Naive thymus-derived CD8-positive, alpha-beta T cell (primary cell): ENCODE measurements at places on chromosomes 12 and 14.

- DNase-seq: no peak
These were observed 343.4 kb upstream of the LMO3 start for GRCh38 chr12:16949371-16949770.

- no peak for DNase-seq
These were observed 44.6 kb downstream of the CEP83 start for GRCh38 chr12:94415066-94415465.

GRCh38 chr14:75547552-75548250 is 25.4 kb downstream of the BATF start:
- no peak for DNase-seq

DNA sequence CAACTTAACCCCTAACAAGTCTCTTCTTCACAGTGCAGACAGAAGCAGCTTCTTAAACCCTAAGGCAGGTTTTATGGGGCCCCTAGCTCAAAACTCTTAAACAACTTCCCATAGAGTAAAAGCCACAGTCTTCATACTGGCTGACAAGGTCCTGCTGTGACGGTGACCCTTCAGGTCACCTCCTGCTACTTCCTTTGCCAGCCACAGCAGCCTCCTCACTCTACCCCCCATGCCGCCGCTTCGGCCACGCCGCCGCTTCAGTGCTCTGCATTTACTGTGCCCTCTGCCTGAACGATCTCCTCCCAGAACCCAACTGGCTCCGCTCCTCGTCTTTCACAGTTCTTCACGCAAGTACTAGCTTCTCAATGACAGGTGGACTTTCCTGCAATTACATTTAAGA is 45.5 kb downstream of the ACADS start:
- DNase-seq: no peak

DNA sequence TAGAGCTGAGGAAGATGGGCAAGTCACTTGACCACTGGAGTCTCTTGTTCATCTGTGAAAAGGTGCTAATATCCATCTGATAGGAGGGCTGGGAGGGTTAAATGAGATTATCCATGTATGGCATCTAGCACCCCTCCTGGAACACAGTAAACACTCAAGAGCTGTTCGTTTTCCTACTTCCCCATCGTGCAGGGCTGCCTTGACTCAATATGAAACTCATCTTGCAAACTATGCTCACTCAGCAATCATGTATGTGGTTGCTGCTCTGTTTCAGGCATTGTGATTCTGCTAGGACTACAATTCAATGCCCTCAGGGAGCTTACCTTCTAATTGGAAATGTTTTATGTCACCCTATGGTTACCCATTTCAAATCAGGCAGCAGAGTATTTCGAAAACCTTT is 395.6 kb downstream of the BCAT1 start:
- no peak for DNase-seq

GRCh38 chr14:75150150-75150549 is 23.3 kb upstream of the NEK9 start:
- DNase-seq: no peak

DNA sequence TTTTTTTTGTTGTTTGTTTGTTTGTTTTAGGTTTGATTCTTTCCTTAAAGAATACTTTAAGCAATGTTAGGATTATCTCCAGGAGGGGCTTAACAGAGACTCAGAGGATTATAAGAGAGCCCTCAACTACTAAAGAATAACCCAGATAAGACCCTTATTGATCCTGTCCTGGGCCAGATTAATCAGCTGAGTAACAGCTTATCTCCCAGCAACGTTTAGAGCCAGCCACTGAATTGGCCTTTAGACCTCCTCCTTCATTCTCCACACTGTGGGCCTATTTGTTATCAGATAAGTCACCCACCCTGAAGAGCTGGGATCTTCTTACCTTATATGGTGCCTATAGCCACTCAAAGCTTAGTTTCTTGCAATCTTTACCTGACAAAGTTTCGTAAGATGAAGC is 71.1 kb downstream of the FIGNL2 start:
- DNase-seq: no peak

DNA sequence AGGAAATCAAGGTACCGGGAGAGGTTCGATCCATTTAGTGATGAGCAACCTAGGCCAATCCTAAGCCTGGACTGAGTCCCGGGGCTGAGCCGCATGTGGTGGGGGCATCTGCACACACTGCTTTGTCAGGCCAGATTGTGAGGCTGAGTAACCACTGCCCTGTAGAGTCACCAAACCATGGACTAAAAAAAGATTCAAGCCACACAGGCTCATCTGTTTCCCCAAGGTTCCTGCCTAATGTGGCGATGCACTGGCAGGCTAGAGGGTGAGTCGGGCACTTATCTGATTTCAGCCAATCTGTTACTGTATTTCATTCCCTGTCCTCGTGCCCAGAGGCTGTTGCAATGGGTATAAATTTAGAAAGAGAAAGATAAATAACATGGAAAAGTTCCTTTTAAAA is 140.8 kb downstream of the TTC7B start:
- DNase-seq: no peak

DNA sequence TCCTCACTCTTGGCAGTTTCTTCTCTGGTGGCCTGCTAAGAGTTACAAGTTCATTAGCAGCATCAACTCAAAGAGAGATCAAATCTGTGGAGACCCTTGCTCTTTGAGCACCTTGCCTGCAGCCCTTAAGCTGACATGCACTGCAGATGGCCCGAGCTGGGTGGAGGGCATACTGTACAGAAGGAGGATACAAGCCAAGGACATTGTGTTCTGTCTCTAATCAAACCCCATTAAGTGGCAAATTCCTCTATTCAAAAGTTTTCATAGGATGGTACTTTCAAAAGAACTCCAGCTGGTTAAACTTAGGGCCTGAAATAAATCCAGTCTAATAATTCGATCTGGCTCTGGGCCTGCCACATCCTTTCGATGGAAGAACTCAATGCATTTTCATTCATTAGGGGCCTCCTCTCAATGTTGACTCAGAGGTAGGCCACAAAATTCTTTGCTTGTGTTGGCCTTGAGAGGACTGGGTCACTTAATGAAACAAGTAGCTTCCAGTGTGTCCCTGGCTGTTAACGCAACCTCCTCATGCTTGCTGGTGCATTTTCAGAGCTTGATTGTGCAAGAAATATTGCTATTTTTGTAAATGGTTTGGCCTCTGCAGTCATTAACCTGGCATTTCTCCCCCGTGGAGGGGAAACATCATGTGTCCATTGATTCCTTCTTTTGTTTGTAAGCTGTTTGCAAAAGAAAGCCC is 318.2 kb downstream of the NUAK1 start:
- DNase-seq: no peak

GRCh38 chr12:3145033-3145432 is 67.9 kb downstream of the TSPAN9 start:
- DNase-seq: no peak

DNA sequence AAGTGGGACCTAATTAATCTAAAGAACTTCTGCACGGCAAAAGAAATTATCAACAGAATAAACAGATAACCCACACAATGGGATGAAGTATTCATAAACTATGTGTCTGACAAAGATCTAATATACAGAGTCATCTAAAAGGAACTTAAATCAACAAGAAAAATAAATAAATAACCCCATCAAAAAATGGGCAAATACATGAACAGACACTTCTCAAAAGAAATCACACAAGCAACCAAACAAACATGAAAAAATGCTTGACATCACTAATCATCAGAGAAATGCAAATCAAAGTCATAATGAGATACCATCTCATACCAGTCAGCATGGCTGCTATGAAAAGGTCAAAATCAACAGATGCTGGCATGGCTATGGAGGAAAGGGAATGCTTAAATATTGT is 466.9 kb downstream of the SOX5 start:
- DNase-seq: no peak

GRCh38 chr14:37241198-37241597 is 43.5 kb downstream of the MIPOL1 start:
- no peak for DNase-seq

GRCh38 chr14:81594012-81594411 is 60.4 kb upstream of the SEL1L start:
- DNase-seq: no peak

- no peak for DNase-seq
These were observed 271.4 kb downstream of the SSPN start for GRCh38 chr12:26466726-26467125.

DNA sequence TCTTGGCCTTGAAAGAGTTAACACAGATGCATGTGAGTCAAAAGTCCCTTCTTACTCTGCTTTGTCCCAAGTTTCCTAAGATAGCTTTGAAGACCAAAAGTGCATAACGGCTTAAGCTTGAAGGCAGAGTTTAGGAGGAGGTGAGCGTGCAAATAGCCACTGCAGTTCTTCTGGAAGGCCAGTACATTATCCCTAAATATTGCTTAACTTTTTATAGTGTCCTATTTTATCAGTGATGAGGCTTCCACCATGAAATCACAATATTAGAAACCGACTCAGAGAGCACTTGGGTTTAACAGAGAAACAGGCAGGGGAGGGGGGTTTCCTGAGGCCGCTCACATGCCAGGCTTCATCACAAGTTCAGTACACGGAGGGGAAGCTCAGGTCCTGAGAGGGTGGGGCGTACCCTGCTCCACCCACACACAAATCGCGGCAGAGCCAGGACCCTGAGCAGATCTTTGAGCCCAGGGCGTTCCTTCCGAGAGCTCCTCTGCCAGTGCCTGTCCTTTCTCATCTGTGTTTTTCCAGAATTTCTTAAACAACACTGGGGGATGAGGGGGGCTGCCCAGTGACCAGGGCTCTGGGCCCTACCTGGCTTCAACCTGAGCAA is 26.8 kb upstream of the BDKRB2 start:
- peak; percentile 19 for DNase-seq

DNA sequence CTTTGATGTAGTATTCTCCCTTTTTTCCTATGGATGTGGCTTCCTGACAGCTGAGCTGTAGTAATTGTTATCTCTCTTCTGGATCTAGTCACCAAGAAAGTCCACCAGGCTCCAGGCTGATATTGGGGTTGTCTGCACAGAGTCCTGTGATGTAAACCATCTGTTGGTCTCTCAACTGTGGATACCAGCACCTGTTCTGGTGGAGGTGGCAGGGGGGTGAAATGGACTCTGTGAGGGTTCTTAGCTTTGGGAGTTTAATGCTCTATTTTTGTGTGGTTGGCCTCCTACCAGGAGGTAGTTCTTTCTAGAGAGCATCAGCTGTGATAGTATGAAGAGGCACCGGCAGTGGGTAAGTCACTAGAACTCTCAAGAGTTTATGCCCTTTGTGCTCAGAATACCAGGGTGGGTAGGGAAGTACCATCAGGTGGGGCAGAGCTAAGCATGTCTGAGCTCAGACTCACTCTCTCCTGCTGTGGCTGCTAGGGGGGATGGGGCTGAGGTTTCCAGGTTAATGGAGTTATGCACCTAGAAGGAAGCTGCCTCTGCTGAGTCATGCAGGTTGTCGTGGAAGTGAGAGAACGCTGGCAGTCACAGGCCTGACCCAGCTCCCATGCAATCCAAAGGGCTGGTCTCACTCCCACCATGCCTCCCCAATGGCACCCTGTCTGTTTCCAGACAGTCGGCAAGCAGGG is 3.0 kb upstream of the TAS2R14 start:
- no peak for DNase-seq

- no peak for DNase-seq
These were observed 763.9 kb upstream of the MGAT4C start for GRCh38 chr12:87020071-87020470.

GRCh38 chr12:49200919-49201594 is 12.2 kb upstream of the TUBA1A start:
- peak; percentile 74 for DNase-seq

- no peak for DNase-seq
These were observed 54.4 kb upstream of the BMP4 start for GRCh38 chr14:54010981-54011380.

- DNase-seq: no peak
These were observed 11.6 kb downstream of the MTA1 start for GRCh38 chr14:105431256-105431655.

DNA sequence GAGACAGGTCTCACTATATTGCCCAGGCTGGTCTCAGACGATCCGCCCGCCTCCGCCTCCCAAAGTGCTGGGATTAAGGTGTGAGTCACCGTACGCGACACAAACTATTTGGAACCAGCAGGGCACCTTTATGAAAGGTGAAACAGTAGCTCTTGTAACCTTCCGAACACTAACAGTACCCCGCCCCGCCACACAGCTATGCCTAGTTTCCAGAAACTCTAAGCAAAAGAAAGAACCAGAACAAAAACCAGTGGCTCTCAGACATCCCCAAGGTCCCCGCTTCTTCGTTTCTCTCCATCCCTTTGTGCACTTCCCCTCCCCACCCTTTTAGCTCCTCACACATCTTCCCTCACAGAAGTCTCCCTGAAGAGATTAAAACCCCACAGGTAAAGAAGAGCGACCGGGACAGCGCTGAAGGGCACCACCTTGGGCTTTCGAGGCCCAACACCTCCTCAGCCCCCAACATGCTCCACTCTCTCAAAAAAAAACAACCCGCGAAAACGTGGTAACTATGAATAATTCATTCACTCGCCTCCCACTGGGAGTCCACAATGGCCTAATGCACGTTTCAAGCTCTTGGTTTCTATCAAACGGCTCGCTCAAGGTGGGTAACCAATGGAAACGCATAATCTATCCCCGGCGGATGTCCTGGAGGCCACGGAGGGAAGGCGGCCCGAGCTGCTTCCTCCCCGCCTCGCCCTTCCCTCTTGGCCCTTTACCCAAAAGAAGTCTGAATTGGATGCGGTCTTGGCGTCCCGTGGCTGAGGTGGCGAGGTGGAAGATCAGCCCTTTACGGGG is 877 bp downstream of the BAG5 start:
- no peak for DNase-seq
